Heart left ventricle (tissue), 16 donors: ENCODE measurements at places on chromosomes 12 and 14. TPM values are rescaled to one million over a fixed set of nuclear protein-coding genes. Genes with fewer than 3 reads are reported as not detected.

The KIF26A gene
- total RNA-seq, result 8.2 TPM

DNA sequence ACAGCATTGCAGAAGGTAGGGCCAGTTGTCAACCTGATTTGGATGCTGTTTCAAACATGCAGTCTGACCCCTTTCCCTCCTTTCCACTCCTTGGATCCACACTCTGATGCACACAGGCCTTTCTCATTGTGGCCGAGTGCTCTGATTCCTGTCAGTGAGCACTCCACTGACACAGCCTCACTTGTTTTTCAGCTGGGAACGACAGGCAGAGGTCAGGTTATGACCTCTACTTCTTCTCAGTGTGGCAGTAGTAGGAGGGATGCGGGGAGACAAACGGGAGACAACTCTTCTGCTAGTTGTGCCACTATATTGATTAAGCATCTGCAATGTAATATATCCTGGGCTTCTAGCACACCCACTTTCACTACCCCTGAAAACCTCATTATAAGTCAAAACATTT, 61.8 kb downstream of the DERA start:
- no peak for DNase-seq

DNA sequence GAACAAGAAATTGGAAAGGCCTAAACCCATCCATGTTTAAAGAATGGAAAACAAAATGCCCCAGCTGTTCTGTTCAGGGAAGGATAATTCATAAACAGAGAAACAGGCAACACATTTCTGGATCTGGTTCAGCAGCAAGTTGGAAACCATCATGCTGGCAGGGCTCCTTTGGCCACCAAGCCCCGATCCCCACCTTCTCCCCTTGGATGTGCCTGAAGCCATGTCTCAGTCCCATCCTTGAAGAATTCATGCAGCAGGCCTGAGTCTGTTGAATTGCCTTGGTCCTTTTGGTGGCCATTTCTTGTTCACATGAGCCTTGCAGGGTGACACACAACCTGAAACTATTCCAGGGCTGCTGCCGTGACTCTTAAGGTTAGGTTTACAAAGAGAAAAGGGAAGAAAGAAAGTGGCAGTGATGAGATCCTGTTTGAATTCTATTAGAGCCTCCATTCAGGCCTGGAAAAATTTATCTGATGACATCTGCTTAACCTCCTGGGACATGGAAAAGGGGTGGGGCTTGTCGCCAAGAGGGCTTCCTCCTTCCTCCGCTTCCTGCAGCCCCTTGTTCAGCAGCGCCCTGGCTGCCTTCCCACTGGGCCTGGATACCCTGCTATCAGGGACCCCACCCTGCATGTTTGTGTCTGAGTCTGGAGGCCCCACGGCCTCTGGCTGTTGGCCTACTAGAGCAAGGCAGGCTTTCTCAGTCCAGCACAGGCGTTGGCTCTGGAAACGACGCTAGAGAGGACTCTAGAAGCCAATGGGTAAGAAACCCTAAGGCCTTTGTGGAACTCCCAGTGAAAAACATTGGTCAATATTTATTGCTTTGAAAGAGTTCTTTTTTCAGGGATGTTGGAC, 341.9 kb downstream of the C12orf75 start:
- DNase-seq, result peak; percentile 89

The NPFF gene
- not detected for total RNA-seq

- peak; percentile 70 for DNase-seq
Observed at GRCh38 chr14:22536853-22537338, 52.1 kb downstream of the DAD1 start.
